ENCODE measurements at places on chromosomes 7 and 10.

DNA sequence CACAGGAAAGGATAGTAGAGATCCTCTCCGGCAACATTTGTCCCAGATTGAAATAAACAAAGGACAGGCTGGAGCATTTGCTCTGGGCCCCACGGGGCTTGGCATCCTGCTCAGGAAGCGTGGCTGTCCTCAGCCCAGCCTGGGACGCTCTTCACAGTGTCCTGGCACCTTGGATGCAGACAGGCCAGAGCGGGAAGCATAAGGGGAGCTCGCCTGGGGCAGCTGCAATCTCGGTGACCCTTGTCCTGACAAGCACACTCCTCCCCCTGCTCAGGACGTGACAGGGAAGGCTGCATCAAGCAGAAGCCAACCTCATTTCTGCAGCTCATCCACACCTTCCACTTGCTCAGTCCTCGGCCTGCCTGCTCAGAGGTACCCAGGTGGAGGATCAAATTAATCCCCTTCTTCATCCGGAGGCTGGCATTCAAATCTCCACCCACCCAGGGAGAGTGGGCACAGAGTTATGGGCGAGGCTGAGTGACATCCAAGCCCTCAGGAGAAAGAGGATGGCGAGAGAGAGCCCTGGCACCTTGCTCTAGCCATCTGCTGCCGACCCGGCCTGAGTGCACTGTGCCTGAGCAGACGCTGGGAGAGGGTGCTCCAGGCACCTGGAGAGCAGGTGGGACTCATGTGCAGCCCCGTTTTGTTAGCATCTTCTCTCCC is 47.6 kb downstream of the ABRAXAS2 start:
- no peak for DNase-seq

DNA sequence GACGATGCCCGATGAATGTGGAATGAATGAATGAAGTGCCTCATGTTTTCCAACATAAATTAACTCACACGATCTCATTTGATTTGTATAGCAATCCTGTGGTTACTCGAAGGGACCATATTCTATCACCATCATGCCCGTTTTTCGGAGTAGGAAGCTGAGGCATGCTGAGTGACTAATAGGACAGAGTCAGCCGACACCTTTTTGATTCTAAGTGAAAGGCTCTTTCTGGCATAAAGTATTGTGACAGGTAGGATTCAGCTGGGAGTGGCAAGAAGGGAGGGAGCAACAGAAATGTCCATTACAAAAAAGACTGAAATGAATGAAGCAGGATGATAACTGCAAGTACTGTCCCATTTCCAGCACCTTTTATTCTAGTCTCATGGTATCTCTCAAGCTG is 55.7 kb downstream of the KLRG2 start:
- DNase-seq: no peak

- no peak for DNase-seq
These were observed 99.2 kb upstream of the LYZL2 start for GRCh38 chr10:30728766-30729165.

DNA sequence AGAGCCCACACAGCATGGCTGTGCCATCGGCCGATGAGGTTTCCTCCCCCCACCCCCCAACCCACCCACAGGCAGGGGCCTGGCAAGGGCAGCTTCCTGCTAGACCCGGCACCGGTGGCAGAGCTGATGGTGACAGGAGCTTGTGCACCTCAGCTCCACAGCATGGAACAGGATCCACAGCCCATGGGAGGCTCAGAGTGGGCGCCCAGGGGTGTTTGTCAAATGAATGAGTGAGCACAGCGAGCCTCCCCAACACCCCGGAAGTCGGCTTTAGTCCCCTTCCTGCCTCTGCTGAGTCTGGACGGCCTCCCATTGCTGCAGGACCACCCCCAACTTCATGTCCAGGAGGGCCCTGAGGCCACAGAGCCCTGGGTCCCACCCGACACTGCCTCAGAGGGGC is 68.9 kb downstream of the PDGFA start:
- no peak for DNase-seq

DNA sequence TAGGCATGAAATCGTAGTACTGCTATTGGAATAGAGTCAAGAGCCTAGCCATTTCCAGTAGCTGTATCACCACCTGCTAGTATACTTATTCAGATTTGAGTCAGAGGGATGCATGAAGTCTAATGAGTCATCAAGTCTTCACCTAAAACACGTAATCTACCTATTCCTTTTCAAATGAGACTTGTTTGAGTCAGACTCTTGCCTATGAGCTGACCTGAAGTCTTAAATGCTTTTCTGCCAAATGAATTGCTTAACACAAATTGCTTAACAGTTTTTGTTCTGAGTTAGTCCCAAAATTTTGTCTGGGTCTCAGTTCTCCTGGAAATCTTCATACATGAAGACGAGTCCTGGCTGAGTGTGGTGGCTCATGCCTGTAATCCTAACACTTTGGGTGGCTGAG is 165.2 kb downstream of the GNAT3 start:
- no peak for DNase-seq

GRCh38 chr10:35993591-35994515 is 351.8 kb upstream of the FZD8 start:
- no peak for DNase-seq
